ENCODE measurements at places on chromosomes 13 and 19. TPM values are rescaled to one million over a fixed set of nuclear protein-coding genes. Genes with fewer than 3 reads are reported as not detected.
A peak's percentile ranks its signal among the peaks of the same experiment; 100 is the strongest.

GRCh38 chr13:24304620-24305019 is 4.8 kb upstream of the C1QTNF9 start:
- no peak for DNase-seq

GRCh38 chr13:33752597-33752996 is 65.4 kb upstream of the RFC3 start:
- no peak for DNase-seq

GRCh38 chr13:50529154-50529882 is 314.2 kb downstream of the DLEU7 start:
- peak; percentile 86 for DNase-seq

- no peak for DNase-seq
Measured at GRCh38 chr13:47287291-47287751, 390.5 kb upstream of the HTR2A start.

DNA sequence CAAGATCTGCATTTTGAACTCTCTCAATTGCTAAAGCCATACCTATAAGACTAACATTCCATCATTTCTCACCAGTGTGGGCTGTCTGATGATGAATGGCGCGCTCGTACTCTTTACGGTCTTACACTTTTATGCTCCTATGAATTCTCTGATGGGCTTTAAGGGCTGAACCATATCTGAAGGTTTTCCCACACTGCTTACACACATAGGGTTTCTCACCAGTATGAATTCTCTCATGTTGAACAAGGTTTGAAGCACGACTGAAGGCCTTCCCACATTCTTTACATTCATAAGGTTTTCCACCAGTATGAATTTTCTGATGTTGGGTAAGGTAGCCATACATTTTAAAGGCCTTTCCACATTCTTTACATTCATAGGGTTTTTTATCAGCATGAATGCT is 18.8 kb upstream of the ZNF607 start:
- DNase-seq: no peak

GRCh38 chr13:46166947-46167610 is 14.9 kb downstream of the LCP1 start:
- DNase-seq: no peak

DNA sequence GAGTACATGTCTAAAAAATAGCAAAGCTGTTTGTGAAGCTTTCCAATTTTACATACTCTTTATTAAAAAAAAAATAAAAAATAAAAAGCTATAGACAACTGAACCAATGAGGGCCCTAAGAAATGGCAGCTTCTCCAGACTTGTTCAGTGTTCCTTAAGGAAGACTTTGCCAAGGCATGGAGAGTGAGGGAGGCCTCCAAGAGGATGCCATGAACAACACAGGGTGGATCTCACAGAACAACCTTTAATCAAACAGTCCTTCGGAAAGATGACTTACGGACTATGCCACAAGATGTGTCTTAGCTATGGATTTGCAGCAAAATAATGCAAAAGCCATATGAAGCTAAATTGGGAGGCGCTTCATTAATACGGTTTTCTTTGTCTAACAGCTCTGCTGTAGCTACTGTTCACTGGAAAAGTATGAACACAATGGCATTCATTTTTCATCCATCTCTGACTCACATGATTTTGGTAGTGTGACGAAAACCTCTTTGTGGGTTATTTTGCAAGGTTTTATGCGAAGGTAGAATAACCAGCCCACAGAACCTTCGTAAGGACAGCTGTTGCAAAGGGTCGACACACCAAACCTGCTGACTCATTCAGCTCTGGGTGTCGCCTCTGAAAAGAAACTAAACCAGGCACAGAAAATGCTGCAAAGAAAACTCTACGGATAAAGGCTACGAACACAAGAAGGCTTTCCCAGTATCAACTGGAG is 27.7 kb downstream of the EFNB2 start:
- peak; percentile 97 for DNase-seq

DNA sequence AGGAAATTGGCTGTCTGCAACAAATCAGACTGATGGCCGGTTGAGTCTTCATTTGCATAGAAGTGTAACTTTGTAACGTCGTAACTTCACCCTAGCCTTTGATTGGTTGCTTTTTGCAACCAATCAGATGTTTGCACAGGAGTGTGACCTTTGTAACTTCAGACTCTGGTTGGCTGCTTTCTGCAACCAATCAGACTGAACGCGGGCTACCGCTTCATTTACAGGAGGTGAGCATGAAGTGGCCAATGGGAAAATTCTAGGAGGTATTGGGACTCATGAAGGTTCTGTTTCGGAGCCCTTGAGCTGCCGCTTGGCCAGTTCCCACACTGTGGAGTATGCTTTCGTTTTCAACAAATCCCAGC is 441 bp upstream of the ZNF559 start:
- peak; percentile 69 for DNase-seq

DNA sequence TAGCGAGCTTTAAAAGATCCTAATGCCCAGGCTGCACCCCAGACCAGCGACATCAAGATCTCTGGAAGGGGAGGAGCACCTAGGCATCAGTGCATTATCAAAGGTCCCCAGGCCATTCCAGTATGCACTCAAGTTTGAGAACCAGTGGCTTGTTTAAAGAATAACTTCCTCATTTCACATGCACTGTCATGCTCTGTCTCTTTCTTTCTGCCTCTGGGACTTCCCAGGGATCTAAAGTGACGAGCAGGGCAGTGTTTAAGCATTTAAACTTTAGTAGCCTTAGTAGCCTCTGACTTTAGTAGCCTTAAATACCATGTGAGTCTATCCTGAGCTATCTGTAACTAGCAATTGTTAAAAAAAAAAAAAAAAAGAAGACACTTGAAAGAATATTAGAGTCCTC is 8.9 kb upstream of the FARP1 start:
- DNase-seq: no peak

DNA sequence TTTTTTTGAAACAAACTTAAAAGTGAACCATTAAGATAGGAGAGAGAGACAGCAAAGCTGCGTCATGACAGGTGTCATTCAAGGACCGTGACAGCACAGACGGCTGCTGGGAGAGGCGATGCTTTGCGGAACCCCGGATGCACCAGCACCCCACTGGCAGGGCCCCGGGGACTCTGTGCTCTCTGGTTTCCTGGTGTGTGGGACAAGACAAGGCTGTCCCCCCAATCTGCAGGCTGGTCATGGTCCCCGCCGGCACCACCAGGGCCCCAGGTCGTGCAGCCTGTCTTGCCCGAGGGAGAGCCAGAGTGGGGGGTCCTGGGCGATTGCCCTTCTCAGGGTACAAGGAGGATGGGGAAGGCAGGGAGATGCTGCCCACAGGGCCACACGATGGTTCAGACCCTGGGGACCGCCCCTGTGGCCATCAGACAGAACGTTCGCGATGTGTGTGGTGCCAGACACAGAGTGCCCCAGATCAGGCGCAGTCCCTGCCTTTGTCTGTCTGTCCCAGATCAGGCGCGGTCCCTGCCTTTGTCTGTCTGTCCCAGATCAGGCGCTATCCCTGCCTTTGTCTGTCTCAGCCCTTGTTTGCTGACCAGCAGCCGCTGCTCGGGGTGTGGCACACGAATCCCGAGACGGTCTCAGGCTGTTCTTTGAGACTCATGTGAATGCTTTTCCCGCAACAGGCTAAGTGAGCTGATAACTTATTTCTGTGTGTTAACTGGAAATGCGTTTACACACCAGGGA is 36.1 kb downstream of the ADPRHL1 start:
- DNase-seq: no peak

- DNase-seq: no peak
Measured at GRCh38 chr13:98915981-98916380, 61.9 kb downstream of the DOCK9 start.

GRCh38 chr13:24328145-24328544 is 18.8 kb downstream of the C1QTNF9 start:
- no peak for DNase-seq

- DNase-seq: no peak
Measured at GRCh38 chr13:73714522-73714921, 419.7 kb downstream of the KLF12 start.

DNA sequence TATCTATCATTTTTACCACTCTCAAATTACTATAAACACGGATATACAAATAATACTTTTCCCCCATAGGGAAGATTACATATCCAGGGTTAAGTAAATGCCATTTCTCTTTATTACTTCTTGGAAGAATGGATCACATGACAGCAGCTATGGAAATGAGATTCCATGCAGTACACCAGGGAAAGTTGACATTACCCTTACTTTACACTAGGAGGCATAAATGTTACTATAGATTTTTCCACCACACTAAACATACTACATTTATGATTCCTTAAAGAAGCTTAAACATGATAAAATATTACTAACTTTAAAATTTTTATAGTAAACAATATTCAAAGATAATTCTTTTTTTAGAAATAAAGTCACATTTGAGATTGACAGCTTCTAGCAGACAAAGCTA is 611.4 kb downstream of the PCDH9 start:
- peak; percentile 14 for DNase-seq

GRCh38 chr13:30421093-30422053 is 920 bp upstream of the UBE2L5 start:
- peak; percentile 85 for DNase-seq

GRCh38 chr13:113638806-113639205 is 19.2 kb downstream of the ATP4B start:
- DNase-seq: no peak

GRCh38 chr19:366205-366783 is 21.7 kb upstream of the MIER2 start:
- no peak for DNase-seq

DNA sequence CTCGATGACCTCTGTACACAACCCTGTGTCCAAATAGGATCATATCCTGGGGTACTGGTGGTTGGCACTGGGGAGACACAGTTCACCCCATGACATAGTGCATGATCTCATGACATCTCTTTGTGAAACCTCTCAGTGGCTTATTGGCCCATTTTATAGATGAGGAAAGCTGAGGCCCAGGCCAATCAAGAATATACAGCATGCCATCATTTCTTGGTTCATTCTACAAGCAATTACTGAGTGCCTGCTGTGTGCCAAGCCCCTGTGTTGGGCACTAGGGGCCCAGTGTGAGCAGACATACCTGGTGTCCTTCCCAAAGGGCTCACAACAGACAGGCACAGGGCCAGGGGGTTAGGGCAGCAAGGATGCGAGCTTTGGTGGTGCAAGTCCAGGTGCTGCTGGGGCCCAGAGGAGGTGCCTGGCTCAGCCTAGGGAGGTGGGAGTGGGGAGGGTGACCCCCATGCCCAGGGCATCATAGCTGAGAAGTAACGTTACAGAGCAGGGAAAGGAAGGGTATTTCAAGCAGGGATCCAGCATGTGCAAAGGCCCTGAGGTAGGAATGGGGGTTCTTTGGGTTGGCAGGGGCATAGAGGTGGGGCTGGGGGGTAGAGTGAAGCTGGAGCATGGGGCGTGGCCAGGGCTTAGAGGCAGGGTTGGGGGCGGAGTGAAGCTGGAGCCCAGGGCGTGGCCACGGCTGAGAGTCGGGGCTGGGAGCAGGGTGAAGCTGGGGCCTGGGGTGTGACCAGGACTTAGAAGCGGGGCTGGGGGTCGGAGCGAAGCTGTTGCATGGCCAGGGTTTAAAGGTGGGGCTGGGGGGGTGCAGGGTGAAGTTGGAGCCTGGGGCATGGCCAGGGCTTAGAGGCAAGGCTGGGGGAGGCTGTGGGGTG is 20.7 kb downstream of the COLGALT1 start:
- no peak for DNase-seq

GRCh38 chr13:39895254-39895653 is 239.8 kb downstream of the COG6 start:
- DNase-seq: no peak

DNA sequence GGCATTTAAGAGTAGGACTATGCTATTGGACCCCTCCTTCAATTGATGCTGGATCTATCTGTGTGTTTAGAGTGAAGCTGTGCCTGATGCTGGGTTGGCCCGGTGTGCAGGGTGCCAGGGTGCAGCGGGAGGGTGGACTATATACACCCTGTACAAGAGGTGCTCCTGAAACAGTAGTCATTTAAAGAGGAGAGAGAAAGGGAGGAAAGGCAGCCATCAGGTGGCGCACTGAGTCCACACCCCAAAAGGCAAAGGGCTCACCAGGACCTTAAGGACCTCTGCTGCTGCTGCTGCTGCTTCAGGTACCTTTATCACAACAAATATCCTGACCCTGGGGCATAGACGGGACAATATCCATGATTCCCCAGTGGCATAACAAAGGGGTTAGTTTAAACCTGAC is 39.4 kb downstream of the ZNF136 start:
- no peak for DNase-seq

- DNase-seq: no peak
Measured at GRCh38 chr19:35299523-35300338, 7.8 kb downstream of the MAG start.

GRCh38 chr19:32168111-32168510 is 177.3 kb upstream of the ZNF507 start:
- no peak for DNase-seq

- DNase-seq: no peak
Measured at GRCh38 chr13:62357887-62358645, 942.4 kb upstream of the PCDH20 start.

DNA sequence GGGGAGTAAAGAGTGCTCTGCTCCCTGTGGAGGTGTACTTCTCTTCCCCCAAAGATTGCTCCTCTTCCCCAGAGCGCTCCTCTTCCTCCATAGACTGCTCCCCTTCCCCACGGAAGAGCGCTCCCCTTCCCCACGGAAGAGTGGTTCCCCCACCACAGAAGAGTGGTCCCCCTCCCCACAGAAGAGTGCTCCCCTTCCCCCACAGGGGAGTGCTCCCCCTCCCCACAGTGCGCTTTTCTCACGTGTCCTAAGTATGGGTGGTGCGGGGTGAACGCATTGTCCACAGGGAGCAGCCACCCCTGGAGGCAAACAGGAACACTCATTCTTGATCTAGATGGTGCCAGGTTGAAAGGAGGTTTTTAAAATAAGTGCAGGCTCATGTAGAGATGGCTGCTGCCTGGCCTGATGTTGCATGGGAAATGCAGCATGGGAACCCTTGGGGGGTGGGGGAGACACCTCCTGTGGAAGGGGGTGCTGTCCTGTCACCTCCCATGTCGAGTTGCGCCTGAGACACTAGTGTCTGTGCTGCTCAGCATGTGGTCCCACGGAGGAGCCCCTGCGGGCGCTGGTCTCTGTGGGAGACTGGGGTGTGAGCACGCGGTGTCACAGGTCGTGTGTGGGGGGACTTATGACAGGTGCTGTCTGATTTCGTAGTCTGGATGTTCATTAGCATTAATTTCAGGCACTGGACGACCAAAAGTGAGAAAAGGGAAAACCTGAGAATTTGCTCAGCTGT is 52.2 kb downstream of the ATP11A start:
- DNase-seq: no peak

DNA sequence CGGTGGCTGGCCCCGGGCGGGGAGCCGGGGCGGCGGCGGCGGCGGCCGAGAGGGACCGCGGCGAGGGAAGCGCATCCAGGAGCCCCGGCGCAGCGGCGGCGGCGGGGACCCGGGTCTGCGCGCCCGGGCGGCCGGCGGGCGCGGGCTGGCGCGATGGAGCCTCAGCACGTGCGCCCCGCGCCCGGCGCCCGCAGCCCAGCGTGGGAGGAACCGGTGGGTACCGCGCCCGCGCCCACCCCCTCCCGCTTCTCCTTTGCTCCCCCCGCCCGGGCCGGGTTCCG is 7.8 kb upstream of the DGKH start:
- DNase-seq: no peak

The ICAM5 gene
- total RNA-seq: 5.0 TPM

The CYP4F2 gene
- 0.33 TPM for total RNA-seq

The ZNF547 gene
- 4.3 TPM for total RNA-seq

The SULT2A1 gene
- not detected for total RNA-seq

The CNN1 gene
- not detected for total RNA-seq

The PSG11 gene
- total RNA-seq: not detected

The MADCAM1 gene
- 0.33 TPM for total RNA-seq

The GRWD1 gene
- 36.7 TPM for total RNA-seq
